ENCODE measurements at places on chromosomes 6 and 20.

GRCh38 chr6:3776881-3777507 lies 25.5 kb upstream of the PXDC1 start:
- no peak for DNase-seq

- no peak for DNase-seq
Measured at GRCh38 chr20:1327827-1328679, 886 bp downstream of the SDCBP2 start.

DNA sequence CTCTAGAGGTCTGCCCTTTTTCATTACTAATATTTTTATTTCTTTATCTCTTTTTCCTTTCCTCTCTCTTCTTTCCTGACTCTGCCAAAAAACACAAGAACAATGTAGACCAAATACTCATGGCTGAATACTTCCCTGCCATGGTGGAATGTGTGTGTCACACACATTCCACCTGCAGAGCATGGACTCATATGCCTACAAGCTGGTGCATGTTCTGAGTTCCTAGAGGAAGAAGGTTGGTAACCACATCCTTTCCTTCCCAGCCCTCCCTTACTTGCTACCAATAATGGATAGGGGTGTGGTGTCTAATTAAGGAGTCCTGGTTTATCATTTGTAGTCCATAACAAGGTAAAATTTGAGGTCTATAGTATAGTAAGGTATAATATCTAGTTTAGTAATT lies 15.2 kb upstream of the CST9L start:
- DNase-seq = no peak

DNA sequence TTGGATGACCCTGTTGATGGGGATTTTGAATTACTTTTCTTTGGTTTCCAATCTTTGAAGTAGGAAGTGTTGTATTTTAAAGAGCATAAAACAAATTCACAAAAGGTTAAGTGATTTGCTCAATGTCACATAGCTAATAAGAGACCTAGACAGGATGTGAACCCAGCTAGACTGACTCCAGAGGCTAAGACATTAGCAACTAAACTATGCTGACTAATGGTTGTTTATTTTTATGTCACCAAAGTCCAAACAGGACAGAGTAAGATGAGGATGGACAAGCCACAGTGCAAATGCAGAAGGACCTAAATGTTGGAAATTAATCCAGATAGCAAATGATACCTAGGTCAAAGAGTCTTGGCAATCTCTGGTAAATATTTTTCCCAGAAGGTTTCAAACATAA lies 38.0 kb downstream of the OGFRL1 start:
- DNase-seq = no peak

DNA sequence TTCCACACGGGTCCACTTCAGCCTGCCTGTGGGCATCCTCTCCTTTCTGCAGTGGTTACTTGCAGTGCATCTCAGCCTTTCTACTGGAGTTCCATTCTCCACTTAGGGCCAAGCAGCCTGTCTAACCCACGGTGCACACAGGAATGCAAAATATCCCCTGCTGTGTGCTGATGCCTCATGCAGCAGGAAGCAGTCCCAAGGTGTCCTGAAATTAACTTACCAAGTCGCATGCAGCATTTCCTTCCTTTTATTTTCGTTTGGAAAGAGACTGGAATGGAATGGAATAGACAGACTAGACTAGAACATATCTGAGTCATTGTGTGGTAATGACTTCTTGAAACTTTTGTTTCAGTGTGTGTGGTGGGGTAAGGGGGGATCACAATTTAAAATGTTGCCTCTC lies 25.9 kb upstream of the FOXQ1 start:
- no peak for DNase-seq

GRCh38 chr20:63005365-63005861 lies 1.4 kb downstream of the BHLHE23 start:
- no peak for DNase-seq

DNA sequence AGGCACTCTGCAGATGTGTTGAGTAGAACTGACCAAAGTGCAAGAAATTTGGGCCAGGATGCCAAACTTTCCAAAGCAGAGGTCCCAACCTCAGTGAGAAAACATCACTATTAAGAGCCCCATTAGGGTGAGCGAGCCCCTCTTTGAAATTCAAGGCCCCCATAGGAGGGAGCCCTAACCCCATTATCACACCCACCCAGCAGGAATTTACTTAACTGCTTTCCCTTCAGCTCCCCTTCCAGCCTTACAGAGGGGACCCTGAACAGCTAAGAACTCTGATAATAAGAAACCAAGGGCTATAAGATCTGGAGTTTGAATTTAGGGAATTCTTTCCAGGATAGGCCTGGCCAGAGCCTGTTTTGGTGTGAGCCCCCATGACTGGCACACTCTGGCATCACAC lies 130.6 kb downstream of the NFATC2 start:
- DNase-seq = no peak

DNA sequence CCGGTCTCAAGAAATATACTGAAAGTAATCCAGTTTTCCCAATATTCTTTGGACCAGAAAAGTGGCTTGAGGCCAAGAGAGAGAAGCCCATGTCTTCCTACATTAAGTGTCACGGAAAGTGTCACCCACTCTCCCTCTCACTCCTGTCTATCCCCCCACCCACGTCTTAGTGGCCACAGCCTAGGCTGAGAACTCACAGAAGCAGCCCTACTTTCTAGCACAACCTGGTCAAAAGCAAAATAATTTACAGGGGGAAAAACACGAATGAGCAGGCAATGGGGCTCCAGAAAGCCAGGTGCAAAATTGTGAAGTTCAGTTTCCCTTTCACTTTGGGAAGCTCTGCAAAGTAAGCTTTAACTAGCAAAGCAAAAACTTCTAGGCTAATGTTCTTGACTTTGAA lies 118.0 kb downstream of the OPRM1 start:
- DNase-seq = no peak

GRCh38 chr20:35635652-35636051 lies 20.0 kb downstream of the SPAG4 start:
- no peak for DNase-seq

GRCh38 chr6:133741375-133741861 lies 147.5 kb upstream of the TCF21 start:
- DNase-seq = no peak

DNA sequence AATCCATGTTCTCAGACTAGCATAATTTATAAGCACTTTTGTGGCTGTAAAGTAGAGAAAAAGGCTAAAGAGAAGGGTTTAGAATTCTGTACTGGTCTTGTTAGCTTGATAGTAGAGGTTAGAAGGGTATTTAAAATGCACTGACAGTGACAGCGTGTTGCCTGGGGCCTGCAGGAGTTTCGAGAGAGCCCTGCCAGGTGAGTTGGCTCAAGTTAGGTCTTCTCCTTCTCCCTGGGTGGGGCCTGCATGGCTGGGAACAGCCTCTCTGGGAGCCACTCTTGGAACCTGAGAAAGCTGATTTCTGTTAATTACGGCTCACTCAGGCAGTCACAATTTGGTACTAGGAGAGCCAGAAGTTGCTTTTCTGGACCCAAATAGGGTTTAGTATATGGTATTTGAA lies 103.7 kb downstream of the ARID1B start:
- no peak for DNase-seq

DNA sequence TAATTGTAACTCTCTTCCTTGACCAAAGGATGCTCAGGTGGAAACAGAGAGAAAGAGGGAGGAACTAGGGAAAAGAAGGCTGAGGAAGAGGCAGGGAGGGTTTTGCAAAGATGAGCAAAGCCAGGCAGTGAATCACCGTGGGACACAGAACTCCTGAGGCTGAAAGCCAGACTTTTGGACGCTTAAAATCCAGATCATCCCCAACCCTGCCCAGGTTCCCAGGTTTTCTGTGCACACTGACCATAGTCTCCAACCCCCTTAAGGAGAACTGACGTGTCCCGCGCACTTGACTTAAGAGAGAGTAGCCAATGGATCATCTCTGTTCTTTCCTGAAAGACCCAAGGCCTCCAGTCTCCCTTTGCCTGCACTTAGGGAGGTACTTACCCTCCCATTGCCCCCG lies 75.3 kb downstream of the LRFN2 start:
- DNase-seq = no peak

- DNase-seq = no peak
Measured at GRCh38 chr20:59784365-59784764, 149.1 kb downstream of the SYCP2 start.

DNA sequence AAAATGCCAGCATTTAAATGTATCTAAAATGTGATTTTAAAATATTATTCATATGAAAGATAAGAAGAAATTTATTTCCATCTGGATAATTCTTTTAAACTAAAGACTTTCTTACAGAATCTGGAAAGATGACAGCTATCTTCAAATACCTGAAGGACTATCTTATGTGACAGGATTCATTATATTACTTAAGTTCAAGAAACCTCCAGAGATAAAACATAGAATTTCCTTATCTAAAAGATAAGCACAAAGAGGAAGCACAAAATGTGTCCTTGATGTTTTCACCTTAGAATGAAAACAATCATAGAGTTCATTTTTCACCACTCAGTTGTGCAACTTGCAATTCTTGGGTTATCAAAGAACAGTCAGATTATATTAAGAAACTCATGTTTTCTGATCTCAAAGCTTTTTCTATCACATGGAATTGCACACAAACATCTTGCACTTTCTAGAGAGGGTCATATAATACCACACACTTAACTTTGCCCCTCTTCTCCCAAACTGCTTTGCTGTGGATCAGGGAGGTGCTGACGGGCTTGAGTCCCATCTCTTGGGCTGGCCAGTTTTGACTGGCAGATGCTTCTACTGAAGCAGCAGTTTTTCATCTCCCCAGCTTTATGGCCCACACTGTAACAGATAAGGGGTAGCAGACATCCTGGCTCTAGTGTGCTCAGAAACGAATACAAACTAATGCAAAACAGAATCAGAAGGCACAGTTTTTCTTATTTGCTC lies 467.4 kb downstream of the CDC5L start:
- DNase-seq = no peak

GRCh38 chr20:24895898-24896658 lies 53.0 kb upstream of the CST7 start:
- DNase-seq = no peak

GRCh38 chr20:24934101-24934661 lies 14.9 kb upstream of the CST7 start:
- DNase-seq = no peak

- DNase-seq = no peak
Measured at GRCh38 chr20:18588574-18588933, 700 bp downstream of the DTD1 start.

DNA sequence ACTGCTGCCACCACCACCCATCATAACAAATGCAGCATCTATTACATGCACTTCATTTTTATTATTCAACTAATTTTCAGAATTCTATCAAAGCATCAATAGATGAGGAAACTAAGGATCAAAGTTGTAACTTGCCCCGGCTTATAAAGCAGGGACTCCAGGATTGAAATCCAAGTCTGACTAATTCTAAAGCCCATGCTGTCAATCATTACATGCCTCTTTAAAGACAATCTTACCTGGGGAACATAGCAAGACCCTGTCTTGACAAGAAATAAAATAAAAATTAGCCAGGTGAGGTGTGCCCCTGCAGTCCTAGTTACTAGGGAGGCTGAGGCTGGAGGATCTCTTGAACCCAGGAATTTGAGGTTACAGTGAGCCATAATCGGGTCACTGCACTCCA lies 182.4 kb downstream of the ISM1 start:
- no peak for DNase-seq

DNA sequence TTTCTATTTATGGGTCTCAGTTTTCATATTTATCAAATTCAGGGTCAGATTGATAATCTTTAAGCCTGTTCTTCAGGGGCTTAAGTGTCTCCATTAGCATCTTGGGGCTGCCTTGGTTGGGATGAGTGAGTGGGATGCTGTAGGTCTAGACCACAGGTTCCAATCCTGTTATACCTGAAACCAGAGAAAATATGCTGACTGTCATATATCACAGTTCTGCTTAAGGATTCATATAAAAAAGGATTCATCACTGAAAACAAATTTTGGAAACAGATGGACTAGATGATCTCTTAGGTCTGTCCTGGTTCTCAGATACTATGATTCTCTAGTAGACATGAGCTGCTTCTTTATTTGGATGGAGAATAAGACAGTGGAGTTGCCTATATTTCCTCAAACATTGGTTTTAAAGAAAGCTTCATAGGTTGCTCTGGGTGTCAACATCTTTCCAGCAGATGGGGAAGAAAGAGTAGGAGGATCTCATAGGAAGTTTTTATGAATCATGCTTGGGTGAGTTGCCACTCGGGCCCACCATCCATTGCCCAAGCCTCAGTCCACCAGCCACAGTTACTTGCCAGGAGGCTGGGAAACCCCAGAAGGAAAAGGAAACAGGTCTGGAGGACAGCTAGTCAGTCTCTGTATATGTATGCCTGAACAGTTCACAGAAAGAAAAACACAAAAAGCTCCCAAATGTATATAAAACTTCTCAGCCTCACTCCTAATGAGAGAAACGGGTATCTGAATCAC lies 42.9 kb upstream of the MAP7 start:
- DNase-seq = no peak

DNA sequence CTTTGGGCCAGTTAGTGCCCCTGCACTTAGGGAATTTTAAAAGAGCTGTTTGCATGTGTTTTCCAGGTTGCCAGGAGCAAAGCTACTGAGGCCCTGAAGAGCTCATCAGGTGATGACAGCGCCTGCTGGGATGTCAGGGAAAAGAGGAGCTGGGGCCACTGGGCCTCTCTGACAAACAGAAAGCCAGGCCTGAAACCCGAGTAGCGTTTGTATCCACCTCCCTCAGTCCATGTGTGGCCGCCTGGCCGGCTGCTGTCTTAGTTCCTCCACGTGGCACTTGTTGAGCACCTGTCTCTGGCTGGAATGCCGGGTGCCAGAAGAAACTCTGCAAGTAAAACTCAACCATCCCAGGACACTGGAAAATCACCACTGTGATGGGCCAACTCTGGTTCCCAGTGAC lies 601.2 kb downstream of the CDH26 start:
- no peak for DNase-seq

DNA sequence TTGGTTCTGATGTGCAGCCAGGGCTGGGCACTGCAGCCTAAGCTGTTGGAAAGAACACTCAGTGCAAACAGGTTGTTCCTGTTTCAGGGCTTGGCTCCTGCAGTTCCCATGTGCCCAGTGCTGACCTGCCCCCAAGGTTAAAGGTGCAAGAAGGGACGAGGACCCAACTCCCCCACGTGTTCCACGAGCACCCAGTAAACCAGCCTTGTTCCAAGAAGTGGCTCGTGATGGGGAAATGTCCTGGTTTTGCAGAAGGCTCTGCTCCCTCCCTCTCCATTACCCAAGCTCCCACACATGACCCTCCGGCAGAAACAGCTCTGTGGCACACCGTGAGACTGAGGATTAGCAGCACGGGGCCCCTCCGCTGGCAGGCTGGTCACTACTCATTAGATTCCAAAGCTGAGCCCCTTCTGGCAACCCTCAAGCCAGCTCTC lies 9.4 kb downstream of the ACSS1 start:
- DNase-seq = no peak

- DNase-seq = no peak
Measured at GRCh38 chr6:43299338-43300293, 1.6 kb downstream of the SLC22A7 start.

- no peak for DNase-seq
Measured at GRCh38 chr6:114203460-114203859, 139.4 kb downstream of the HS3ST5 start.

DNA sequence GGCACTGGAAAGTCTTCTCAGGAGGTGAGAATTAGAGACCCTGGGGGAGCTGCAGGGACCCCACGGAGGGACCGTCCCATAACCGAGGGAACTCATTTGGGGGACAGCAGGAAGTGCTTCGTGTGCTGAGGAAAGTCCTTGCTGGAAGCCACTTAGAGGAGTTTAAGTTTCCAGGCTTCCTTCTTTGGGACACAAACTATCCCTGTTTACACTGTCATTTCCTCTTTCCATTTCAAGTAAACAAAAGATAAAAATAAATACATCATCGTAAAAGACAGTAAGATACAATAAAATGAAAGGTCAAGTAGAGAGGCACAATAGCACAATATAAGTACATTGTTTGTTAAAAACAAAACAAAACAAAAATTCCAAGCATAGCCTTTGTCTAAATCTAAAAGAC lies 101.2 kb downstream of the TTLL2 start:
- no peak for DNase-seq

Measured in stimulated activated CD4-positive, alpha-beta T cell treated with anti-CD3 and anti-CD28 coated beads, Interleukin-12 subunit alpha, Interleukin-12 subunit beta, amount 100 ng/mL, for 48 hours (primary cell).